ENCODE measurements at places on chromosomes 13 and 19.

GRCh38 chr13:112586334-112586960 is 1.5 kb downstream of the TUBGCP3 start:
- no peaks in the 10 kb centered on the region for H3K27me3 ChIP-seq
- DNase-seq = no peak
- H3K27ac ChIP-seq = no peak overlapping the region
- peak overlapping the region; percentile 97 for H3K4me3 ChIP-seq
- no peaks in the 10 kb centered on the region for H3K36me3 ChIP-seq
- H3K4me1 ChIP-seq = peaks cover 37% of the 10 kb centered on the region

DNA sequence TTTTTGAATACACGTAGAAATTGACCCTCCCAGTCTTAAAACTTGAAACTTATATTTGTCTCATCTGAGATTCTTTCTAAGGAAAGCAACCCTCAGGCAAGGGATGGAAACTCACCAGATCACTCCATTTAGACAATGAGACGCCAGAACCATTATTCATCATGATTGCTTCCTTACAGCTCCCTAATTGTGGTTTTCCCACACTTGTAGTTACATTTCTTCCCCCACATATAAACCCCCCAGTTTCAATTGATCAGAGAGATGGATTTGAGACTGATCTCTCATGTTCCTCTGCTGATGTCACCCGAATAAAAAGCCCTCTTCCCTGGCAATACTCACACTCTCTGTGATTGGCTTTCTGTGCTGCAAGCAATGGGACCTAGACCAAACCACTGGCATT is 197.9 kb upstream of the STARD13 start:
- peaks cover 13% of the 10 kb centered on the region for H3K4me1 ChIP-seq
- H3K27me3 ChIP-seq = no peaks in the 10 kb centered on the region
- no peak for DNase-seq
- no peak overlapping the region for H3K27ac ChIP-seq

DNA sequence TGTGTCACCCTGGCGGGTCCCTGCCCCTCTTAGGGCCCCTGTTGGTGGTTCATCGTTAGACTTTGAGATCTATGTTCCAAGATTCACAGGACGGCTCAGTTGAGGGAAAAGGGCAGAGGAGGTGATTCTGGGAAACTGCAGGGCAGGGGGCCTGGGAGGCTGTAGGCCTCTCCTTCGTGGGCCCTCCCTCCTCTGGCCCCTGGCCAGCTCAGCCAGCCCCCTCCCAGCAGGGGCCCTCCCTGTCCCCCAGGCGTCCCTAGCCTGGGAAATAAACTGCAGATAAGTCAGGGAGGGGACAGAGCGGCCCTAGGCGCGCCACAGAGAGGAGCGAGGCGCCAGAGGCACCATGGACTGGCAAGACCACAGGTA is 6.5 kb downstream of the HIF3A start:
- DNase-seq = no peak
- peaks cover 52% of the 10 kb centered on the region for H3K36me3 ChIP-seq
- no peaks in the 10 kb centered on the region for H3K27me3 ChIP-seq
- H3K4me3 ChIP-seq = peak overlapping the region; percentile 23
- peaks cover 65% of the 10 kb centered on the region for H3K4me1 ChIP-seq

DNA sequence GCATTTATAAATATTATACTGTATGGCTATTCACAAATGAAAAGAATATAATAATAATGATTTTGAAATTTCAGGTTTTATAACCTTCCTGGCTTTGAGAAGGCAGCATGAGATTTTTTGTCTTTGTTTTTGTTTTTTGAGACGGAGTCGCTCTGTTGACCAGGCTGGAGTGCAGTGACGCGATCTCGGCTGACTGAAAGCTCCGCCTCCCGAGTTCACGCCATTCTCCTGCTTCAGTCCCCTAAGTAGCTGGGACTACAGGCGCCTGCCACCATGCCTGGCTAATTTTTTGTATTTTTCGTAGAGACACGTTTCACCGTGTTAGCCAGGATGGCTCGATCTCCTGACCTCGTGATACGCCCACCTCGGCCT is 64.1 kb downstream of the ZNF429 start:
- no peaks in the 10 kb centered on the region for H3K4me1 ChIP-seq
- peak; percentile 80 for DNase-seq
- peak overlapping the region; percentile 72 for H3K27ac ChIP-seq
- H3K36me3 ChIP-seq = no peaks in the 10 kb centered on the region

All from lower lobe of right lung (tissue), 2 donors.